AG09309 (cell line): ENCODE measurements at places on chromosomes 13 and 19.

DNA sequence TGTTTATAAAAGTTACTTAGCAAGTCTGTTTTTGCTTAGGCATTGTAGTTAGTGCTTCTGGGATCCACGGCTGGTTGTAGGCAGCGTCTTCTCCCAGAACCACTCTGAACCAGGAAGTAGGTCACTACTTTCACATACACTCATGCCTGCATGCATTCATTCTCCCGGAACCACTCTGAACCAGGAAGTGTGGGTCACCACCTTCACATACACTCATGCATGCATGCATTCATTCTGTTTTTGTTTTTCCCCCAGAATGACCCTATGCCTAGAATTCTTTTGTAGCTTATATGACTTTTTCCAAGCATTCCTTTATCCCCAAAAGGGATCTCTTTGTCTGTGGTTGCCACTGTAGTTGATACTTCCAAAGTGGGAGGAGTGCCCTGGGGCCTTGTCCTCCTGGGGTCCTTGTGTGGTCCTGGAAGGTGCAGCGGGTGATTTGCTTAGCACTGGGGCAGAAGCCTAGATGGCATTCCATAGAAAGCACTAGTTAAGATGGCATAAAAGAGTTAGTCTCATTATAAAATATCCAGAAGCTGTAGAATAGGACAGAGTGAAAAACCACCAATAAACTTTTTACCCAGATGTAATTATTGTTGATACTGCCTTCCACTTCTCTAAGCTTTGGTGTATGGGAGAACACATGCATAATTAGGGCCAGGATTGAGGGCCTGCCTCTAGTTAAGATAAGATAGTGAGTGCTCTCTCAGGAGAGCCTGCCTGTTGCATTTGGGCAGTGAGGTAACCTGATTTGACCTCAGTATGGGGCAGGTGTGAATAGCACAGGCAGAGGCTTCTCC is 68.6 kb upstream of the TEX29 start:
- DNase-seq = no peak

- no peak for DNase-seq
Observed at GRCh38 chr13:54226876-54227275, 1198.3 kb downstream of the OLFM4 start.

DNA sequence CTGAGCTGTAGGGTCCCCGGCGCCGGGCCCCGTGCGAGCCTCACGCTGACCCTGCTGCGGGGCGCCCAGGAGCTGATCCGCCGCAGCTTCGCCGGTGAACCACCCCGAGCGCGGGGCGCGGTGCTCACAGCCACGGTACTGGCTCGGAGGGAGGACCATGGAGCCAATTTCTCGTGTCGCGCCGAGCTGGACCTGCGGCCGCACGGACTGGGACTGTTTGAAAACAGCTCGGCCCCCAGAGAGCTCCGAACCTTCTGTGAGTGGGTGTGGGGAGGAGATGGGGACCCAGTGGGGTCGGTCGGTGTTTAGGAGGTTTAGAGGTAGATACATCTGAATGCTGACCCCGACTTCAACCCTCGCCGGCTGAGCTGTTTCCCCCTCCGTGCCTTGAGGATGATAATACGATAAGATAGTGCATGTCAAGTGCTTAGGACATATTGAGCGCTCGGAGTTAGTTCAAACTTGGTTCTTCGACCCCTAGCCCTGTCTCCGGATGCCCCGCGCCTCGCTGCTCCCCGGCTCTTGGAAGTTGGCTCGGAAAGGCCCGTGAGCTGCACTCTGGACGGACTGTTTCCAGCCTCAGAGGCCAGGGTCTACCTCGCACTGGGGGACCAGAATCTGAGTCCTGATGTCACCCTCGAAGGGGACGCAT is 1.9 kb downstream of the ICAM5 start:
- no peak for DNase-seq

- peak; percentile 59 for DNase-seq
Observed at GRCh38 chr13:32126278-32126677, 94.7 kb downstream of the FRY start.

- no peak for DNase-seq
Observed at GRCh38 chr13:109817591-109818535, 31.5 kb upstream of the IRS2 start.

DNA sequence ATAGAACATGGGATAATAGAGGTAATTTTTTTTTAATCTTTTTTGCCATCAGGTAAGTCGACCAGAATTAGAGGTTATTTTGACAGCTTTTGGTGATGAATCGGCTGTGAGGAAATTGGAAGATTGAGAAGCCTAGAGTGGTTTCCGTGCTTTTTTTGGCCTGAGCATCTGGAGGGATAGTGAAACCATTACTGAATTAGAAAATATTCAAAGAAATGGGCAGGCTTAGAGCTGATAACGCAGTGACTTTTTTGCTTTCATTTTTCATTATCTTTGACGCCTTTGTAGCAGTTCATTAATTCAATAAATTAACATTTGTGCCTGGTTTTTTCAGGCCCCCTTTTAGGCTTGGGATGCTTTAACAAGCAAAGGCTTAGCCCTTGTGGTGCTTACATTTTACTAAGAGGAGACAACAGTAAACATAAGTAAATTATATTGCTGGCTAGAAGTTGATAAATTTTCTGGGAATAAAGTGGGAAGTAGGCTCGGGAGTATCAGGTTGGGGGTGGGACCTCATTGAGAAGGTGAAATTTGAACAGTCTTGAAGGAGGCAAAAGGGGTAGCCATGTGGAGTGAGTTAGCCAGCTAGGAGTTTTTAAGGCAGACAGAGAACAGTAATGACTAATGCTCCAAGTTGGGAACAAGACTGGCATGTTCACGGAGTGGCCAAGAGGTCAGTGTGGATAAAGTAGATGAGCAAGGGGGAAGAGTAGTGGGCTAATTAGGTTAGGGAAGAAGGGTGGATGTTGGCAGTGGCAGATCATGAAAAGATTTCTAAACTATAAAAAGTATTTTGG is 36.5 kb downstream of the GTF2F2 start:
- no peak for DNase-seq

DNA sequence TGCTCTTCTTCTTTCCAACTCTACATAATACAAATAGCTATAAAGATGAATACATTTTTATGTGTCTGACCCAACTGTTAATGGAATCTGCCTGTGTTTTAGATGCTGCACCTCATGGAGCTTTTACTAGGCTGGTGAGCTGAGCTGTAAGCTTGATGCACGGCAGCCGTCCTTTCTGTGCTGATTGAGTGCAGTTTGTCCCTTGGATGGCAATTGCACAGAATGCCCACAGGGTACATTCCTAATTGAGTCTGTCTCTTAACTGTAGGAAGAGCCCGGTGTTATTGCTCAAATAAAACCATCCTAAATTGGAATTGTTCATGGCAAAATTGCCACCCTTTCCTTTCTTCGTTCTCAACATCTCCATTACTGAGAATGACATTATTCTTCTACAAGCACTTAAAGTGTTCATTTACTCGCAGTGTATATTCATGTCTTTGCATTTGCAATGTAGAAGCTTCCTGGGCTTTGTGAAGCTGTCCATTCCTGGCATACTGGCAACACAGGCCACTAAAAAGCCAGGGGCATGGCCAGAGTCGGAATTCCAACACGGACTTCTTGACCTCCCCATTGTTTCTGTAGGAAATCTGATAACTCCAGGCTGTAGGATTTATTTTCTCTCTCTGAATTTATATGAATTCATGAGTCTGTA is 85.8 kb downstream of the SLC10A2 start:
- no peak for DNase-seq

GRCh38 chr19:32476032-32476350 is 70.4 kb downstream of the DPY19L3 start:
- no peak for DNase-seq

- no peak for DNase-seq
Observed at GRCh38 chr19:45515807-45516401, 8.6 kb downstream of the VASP start.

DNA sequence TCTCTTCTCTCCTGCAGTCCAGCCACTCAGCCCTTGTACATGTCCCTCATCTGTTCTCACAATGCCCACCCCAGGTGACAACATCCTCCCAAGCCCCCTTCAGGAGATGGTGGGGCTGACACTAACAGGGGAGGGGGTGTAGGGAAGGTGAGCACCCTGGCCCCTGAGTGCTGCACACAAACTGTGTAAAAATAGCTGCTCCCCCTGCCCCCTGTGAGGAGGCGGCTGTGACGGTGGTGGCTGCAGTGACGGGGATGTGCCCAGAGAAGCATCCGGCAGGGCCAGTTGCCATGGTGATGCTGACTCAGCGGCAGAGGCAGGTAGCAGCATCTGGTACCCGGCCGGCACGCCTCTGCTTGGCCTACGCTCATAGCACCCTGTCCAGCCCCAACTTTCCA is 13.0 kb upstream of the JUND start:
- DNase-seq = no peak

DNA sequence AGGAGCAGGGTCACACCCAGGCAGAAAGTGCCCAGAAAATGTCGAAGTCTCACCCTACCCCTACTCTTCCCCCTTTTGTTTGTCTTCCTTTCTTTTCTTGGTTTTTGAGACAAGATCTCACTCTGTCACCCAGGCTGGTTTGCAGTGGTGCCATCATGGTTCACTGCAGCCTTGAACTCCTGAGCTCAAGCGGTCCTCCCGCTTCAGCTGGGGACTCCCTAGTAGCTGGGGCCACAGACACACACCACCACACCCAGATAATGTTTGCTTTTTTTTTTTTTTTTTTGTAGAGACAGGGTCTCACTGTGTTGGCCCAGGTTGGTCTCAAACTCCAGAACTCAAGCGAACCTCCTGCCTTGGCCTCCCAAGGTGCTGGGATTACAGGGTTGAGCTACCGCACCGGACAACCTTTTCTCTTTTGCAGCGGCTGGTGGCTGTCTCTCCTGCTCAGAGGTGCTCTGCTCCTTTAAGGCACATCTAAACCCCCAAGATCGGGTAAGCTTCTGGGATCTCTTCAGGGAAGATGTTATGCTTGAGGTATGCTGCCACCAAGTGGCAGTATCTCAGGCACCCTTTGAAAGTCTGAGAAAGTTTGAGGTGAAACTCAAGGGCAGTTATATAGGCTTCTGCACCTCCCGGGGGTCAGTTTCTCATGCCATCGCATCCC is 22.4 kb upstream of the EBI3 start:
- DNase-seq = no peak

GRCh38 chr13:45302507-45302906 is 38.5 kb downstream of the TPT1 start:
- no peak for DNase-seq

DNA sequence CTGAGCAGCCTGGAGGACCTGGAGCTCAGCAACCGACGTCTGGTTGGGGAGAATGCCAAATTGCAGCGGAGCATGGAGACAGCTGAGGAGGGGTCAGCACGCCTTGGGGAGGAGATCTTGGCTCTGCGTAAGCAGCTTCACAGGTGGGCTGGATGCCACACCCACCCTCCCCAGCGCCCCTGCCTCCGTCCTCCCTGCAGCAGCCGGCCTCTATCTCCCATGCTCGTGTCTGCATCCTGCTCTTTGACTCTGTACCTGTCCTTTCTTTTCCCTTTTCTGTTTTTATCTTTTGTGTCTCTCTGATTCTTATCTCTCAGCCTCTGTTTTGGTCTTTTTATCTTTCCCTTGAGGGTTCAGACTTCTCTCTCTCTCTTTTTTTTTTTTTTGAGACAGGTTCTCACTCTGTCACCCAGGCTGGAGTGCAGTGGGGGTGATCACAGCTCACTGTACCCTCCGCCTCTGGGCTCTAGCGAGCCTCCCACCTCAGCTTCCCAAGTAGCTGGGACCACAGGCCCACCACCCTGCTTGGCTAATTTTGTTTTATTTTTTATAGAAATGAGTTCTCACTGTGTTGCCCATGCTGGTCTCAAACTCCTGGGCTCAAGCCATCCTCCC is 10.1 kb downstream of the KASH5 start:
- DNase-seq = no peak

DNA sequence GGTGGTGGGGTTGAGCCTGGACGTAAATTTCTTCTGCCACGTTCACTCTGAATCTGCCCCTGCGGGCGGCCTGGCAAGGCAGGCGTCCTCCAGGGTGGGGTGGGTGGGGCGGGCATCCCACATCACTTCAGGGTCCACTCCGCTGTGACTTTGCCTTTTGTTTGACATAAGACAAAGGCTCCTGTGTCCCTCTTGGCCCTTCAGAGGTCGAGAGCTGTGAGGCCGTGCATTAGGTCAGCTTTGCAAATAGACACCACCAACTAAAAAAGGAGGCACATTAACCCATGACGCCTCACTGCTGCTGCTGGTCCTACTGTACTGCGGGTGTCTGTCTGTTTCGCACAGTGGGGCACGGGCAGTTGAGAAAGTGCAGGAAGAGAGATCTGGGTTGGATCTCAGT is 10.5 kb upstream of the ZNF536 start:
- DNase-seq = no peak

DNA sequence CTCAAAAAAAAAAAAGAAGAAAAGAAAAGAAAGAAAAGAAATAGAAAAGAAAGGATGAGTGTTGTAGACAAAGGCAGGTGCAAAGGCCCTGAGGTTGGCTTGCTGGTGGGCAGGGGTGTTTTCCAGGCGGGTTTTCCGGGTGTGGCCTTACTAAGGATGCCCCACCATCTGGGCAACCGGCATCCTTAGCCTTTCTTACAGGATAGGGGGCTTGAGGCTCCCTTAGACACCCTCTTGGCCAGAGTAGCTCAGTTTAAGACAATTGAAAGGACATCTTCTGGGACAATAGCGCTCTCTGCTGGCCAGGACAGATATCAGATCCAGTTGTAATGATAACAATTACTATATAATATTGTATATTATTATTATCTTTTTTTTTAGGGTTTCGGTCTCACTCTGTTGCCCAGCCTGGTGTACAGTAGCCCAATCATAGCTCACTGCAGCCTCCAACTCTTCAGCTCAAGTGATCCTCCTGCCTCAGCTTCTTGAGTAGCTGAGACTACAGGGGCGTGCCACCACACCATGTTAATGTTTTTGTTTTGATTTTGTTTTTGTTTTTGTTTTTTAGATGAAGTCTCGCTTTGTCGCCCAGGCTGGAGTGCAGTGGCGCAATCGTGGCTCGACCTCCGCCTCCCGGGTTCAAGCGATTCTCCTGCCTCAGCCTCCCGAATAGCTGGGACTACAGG is 1.4 kb upstream of the QTRT1 start:
- DNase-seq = no peak
